ENCODE measurements at places on chromosomes 12 and 14.

DNA sequence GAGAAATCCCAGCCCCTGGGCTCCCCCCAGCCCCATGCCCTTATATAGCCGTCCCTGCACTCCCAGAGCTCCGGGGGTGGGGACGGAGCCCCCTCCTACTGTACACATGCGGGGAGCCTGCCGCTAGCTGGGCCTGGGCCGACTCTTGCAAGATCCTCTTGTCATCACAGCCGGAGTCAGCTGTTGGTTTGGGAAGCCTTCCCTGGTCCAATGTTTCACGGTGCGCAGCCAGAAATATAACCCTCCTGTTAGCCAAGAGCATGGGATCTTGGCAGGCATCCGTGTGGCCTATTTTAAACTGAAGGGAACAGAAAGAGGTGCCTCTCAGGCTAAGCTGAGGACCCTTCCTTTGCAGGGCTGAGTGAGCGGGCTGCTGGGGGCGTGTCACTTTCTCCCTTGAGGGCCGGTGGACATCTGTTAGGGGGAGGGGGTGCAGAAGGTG lies 175.3 kb downstream of the TSPAN9 start:
- no peak for DNase-seq

GRCh38 chr14:100446572-100446971 lies 123.4 kb downstream of the SLC25A47 start:
- no peak for DNase-seq

DNA sequence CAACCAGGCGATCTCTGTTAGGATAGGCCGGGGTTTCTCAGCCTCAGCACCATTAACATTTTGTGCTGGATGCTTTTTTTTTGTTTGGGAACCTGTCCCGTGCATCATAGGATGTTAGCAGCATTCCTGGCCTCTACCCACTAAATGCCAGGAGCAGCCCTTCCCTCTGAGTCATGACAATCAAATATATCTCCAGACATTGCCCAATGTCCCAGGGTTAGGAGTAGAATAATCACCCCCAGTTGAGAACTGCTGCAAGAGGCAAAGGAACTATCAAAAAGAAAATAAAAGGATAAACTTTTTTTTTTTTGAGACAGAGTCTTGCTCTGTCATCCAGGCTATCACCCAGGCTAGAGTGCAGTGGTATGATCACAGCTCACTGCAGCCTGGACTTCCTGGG lies 76.0 kb downstream of the ACACB start:
- DNase-seq: no peak

DNA sequence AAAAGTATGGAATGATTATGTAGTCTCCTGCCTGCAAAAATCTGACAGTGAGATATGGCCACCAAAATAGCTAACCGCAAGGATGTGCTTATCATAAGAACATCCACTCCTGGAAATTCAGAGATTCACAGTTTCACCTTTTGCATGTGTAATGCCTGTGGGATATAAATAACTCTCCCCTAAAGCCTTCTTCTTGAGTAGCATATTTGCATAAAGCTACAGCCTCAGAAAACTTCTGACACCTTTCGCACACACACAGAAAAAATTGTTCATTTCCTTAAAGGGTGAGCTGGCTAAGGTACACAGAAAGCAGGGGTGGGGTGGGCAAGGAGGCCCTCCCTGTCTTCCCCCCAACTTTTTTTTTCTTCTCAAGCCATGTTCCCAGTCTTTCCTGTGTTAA lies 3.1 kb upstream of the IGF1 start:
- DNase-seq: no peak

- DNase-seq: no peak
Measured at GRCh38 chr12:95836185-95836609, 22.6 kb upstream of the SNRPF start.

GRCh38 chr12:103273645-103274044 lies 222.1 kb downstream of the C12orf42 start:
- no peak for DNase-seq

- DNase-seq: no peak
Measured at GRCh38 chr12:12380949-12381593, 24.2 kb downstream of the BORCS5 start.

- DNase-seq: no peak
Measured at GRCh38 chr12:131753757-131754156, 42.9 kb downstream of the SFSWAP start.

GRCh38 chr14:79641371-79641770 lies 569.9 kb downstream of the DIO2 start:
- no peak for DNase-seq

DNA sequence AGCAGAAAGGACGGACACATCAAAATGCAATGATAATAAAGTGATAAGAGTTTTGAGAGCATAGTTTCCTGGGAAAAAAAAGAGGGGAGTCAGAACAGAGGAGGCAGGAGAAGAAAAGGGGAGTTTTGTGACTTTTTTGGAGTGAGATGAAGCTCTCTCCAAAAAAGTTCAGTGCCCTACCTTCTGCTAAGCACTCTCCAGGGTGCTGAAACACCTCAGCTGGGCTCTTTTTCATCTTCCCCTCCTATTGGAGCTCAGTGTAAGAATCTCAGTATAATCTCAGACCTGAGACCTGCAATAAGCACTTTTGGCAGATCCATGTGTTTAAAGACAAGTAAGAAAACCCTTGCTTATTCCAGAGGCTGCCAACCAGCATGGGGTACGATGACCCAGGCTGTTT lies 58.9 kb upstream of the SRRM4 start:
- DNase-seq: no peak

DNA sequence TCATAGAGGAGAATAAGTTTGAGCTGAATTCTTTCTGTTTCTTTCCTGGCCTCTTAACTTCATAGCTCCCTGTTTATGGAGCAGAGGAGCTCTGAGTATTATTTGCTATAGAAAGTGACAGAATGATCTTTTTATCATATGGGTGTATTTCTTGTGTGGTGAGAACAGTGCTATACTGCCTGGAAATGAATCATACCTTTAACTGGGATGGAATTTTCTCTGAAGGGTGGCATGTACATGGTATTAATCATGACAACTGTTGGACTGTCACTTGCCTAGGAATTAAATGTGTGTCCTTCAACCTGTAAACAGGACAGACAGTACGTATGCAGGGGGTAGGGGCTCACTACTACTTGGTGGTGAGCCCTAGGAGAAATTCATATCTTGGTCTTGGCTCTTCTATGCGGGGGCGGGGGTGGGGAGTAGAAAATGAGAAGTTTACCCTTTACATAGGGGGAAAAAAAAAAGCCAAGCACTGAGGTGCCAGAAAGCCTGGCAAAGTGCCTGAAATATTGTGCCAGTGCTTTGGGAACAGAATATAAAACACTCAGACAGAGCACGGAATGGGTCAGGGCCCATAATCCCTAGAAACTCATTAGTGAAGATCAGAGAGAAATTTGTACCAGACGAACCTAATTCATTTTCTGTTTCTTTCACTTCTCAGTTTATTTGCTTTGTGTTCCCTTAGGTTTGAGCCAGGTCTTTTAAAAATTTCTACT lies 33.8 kb downstream of the ARMH4 start:
- no peak for DNase-seq

DNA sequence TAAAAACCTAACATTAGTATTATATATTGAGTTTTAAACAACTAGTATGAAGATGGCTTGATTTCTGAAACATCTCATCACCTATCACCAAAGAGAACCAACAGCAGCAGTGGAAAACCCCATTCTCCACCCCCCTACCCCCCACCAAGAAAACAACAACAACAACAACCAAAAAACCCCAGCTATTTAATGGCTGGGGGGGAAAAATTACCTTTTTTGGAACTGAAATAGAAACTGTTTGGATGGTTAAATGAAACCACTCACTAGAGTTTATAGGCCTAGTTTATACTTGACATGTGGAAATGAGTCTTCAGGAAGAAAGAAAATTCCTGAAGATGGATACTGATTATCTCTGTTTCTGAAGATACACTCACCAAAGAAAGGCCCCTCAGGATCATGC lies 30.3 kb downstream of the PPP2R5E start:
- DNase-seq: no peak

Measured in effector memory CD4-positive, alpha-beta T cell (primary cell).